Glutamatergic neuron (in vitro differentiated cells): ENCODE measurements at places on chromosomes 6 and 20. TPM values are rescaled to one million over a fixed set of nuclear protein-coding genes. Genes with fewer than 3 reads are reported as not detected.

DNA sequence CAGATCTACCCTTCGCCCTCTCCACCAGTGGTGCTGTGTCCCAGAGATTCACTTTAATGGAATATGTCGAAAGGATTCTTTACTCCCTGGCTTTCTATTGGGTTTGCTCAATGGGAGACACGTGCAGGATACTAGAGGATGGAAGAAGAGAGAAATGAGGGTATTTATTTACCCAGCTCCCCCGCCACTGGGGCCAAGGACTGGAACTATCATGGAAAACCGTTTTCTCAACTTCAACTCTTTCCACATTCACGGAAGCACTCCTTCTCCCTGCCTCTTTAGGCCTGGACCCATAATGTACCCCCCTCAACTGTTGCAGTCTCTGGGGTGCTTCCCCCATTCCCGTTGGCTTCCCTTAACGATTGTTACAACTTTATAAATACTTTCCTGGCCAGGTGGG lies 26.6 kb upstream of the RALY start:
- H3K27ac ChIP-seq: no peak overlapping the region
- no peaks in the 10 kb centered on the region for H3K36me3 ChIP-seq
- H3K4me1 ChIP-seq: peaks cover 8% of the 10 kb centered on the region

GRCh38 chr20:2394411-2395055 lies 13.8 kb downstream of the TGM6 start:
- DNase-seq: no peak
- no peaks in the 10 kb centered on the region for H3K36me3 ChIP-seq
- no peak overlapping the region for H3K27ac ChIP-seq
- no peaks in the 10 kb centered on the region for H3K4me1 ChIP-seq
- H3K27me3 ChIP-seq: peaks cover 2% of the 10 kb centered on the region
- no peak overlapping the region for H3K4me3 ChIP-seq

GRCh38 chr6:1053586-1053985 lies 258.3 kb upstream of the FOXQ1 start:
- H3K27me3 ChIP-seq: no peaks in the 10 kb centered on the region
- no peak overlapping the region for H3K4me3 ChIP-seq
- DNase-seq: no peak
- no peaks in the 10 kb centered on the region for H3K4me1 ChIP-seq

DNA sequence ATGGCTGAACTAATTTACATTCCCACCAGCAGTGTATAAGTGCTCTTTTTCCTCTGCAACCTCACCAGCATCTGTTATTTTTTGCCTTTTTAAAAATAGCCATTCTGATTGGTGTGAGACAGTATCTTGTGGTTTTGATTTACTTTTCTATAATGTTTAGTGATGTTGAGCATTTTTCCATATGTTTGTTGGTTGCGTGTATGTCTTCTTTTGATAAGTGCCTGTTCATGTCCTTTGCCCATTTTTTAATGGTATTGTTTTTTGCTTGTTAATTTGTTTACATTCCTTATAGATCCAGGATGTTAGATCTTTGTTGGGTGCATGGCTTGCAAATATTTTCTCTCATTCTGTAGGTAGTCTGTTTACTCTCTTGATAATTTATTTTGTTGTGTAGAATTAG lies 169.9 kb downstream of the PRL start:
- no peaks in the 10 kb centered on the region for H3K4me1 ChIP-seq
- no peak overlapping the region for H3K4me3 ChIP-seq
- H3K27ac ChIP-seq: no peak overlapping the region
- peaks cover 2% of the 10 kb centered on the region for H3K27me3 ChIP-seq
- DNase-seq: no peak
- H3K36me3 ChIP-seq: peaks cover 14% of the 10 kb centered on the region

DNA sequence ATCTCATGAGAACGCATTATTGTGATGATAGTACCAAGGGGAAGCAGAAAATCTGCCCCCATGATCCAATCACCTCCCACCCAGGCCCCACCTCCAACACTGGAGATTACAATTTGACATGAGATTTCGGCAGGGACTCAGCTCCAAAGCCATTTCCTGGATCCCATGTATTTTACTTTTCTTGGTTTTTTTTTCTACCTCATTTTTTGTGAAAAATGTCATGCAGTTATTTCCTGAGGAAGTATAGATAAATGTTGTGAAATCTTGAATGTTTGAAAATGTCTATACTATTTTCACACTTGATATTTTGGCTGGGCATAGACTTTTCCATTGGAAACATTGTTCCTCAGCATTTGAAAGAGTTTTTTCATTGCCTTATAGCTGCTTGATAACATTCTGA lies 9.1 kb upstream of the BRPF3 start:
- H3K4me3 ChIP-seq: no peak overlapping the region
- no peaks in the 10 kb centered on the region for H3K4me1 ChIP-seq
- no peak for DNase-seq
- peaks cover 5% of the 10 kb centered on the region for H3K36me3 ChIP-seq

DNA sequence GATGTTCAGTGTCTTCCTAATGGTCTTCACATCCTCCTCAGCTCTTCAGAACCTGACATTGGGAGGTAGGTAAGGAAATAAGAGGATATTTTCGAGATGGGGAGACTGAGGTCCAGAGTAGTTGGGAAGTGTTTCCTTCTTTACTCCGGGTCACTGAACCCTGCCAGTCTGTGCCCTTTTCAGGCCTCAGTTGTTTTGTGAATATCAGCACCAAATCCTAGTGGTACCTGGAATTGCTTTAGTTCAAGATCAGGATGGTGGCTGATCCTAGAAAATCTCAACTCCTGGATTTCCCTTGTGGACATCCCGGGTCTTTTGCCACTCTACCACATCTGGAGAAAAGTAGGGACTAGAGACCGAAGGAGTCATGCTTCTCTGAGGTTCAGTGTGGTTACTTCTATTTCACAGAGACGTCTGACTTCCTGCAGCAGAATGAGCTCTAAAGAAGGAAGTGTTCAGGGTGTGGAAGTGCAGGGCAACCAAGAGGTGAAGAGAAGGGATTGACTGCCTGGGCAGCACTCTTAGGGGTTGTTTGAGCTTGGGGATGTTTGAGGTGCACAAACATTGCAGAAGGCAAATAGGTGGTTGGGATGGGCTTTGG lies 995 bp downstream of the STK4 start:
- H3K4me1 ChIP-seq: peaks cover 4% of the 10 kb centered on the region
- H3K27ac ChIP-seq: peak overlapping the region; percentile 87
- no peaks in the 10 kb centered on the region for H3K36me3 ChIP-seq
- peak overlapping the region; percentile 98 for H3K4me3 ChIP-seq
- DNase-seq: no peak
- H3K27me3 ChIP-seq: peaks cover 7% of the 10 kb centered on the region

GRCh38 chr20:3651204-3651962 lies 11.8 kb downstream of the GFRA4 start:
- H3K27me3 ChIP-seq: peaks cover 2% of the 10 kb centered on the region
- H3K36me3 ChIP-seq: no peaks in the 10 kb centered on the region
- no peak overlapping the region for H3K4me3 ChIP-seq
- no peak overlapping the region for H3K27ac ChIP-seq

GRCh38 chr6:136599329-136600011 lies 49.2 kb upstream of the MAP7 start:
- H3K27ac ChIP-seq: no peak overlapping the region
- no peak for DNase-seq
- H3K27me3 ChIP-seq: no peaks in the 10 kb centered on the region

- no peak overlapping the region for H3K27ac ChIP-seq
- no peaks in the 10 kb centered on the region for H3K36me3 ChIP-seq
- no peak for DNase-seq
- no peak overlapping the region for H3K4me3 ChIP-seq
Observed at GRCh38 chr6:134379076-134379475, 61.2 kb upstream of the SGK1 start.

GRCh38 chr20:37878835-37879599 lies 23.9 kb upstream of the VSTM2L start:
- H3K27ac ChIP-seq: peak overlapping the region; percentile 39
- no peak for DNase-seq
- peaks cover 17% of the 10 kb centered on the region for H3K27me3 ChIP-seq

GRCh38 chr6:158760618-158761250 lies 58.4 kb downstream of the EZR start:
- peaks cover 53% of the 10 kb centered on the region for H3K4me1 ChIP-seq
- H3K36me3 ChIP-seq: no peaks in the 10 kb centered on the region
- H3K27ac ChIP-seq: peak overlapping the region; percentile 64
- peaks cover 22% of the 10 kb centered on the region for H3K27me3 ChIP-seq
- DNase-seq: no peak
- no peak overlapping the region for H3K4me3 ChIP-seq

GRCh38 chr20:56217829-56218228 lies 30.7 kb upstream of the MC3R start:
- no peak for DNase-seq
- no peak overlapping the region for H3K4me3 ChIP-seq
- H3K36me3 ChIP-seq: peaks cover 5% of the 10 kb centered on the region
- no peak overlapping the region for H3K27ac ChIP-seq
- H3K4me1 ChIP-seq: no peaks in the 10 kb centered on the region

- H3K36me3 ChIP-seq: no peaks in the 10 kb centered on the region
- peak overlapping the region; percentile 100 for H3K27ac ChIP-seq
- peak overlapping the region; percentile 85 for H3K4me3 ChIP-seq
- H3K27me3 ChIP-seq: peaks cover 17% of the 10 kb centered on the region
- H3K4me1 ChIP-seq: peaks cover 51% of the 10 kb centered on the region
- no peak for DNase-seq
Observed at GRCh38 chr6:52595796-52596130, 18.9 kb upstream of the TRAM2 start.

GRCh38 chr20:22544462-22544861 lies 39.9 kb downstream of the FOXA2 start:
- H3K4me1 ChIP-seq: no peaks in the 10 kb centered on the region
- peaks cover 4% of the 10 kb centered on the region for H3K27me3 ChIP-seq
- no peak overlapping the region for H3K27ac ChIP-seq
- H3K4me3 ChIP-seq: no peak overlapping the region
- DNase-seq: no peak
- H3K36me3 ChIP-seq: no peaks in the 10 kb centered on the region

DNA sequence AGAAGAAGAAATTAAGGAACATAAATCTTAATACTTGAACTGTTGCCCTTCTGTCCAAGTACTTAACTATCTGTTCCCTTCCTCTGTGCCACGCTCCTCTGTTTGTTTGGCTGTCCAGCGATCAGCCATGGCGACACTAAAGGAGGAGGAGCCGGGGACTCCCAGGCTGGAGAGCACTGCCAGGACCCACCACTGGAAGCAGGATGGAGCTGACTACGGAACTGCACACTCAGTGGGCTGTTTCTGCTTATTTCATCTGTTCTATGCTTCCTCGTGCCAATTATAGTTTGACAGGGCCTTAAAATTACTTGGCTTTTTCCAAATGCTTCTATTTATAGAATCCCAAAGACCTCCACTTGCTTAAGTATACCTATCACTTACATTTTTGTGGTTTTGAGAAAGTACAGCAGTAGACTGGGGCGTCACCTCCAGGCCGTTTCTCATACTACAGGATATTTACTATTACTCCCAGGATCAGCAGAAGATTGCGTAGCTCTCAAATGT lies 17.1 kb downstream of the IRF4 start:
- no peak for DNase-seq
- no peaks in the 10 kb centered on the region for H3K27me3 ChIP-seq
- no peak overlapping the region for H3K27ac ChIP-seq
- H3K36me3 ChIP-seq: peaks cover 14% of the 10 kb centered on the region
- H3K4me3 ChIP-seq: no peak overlapping the region
- H3K4me1 ChIP-seq: peaks cover 7% of the 10 kb centered on the region

DNA sequence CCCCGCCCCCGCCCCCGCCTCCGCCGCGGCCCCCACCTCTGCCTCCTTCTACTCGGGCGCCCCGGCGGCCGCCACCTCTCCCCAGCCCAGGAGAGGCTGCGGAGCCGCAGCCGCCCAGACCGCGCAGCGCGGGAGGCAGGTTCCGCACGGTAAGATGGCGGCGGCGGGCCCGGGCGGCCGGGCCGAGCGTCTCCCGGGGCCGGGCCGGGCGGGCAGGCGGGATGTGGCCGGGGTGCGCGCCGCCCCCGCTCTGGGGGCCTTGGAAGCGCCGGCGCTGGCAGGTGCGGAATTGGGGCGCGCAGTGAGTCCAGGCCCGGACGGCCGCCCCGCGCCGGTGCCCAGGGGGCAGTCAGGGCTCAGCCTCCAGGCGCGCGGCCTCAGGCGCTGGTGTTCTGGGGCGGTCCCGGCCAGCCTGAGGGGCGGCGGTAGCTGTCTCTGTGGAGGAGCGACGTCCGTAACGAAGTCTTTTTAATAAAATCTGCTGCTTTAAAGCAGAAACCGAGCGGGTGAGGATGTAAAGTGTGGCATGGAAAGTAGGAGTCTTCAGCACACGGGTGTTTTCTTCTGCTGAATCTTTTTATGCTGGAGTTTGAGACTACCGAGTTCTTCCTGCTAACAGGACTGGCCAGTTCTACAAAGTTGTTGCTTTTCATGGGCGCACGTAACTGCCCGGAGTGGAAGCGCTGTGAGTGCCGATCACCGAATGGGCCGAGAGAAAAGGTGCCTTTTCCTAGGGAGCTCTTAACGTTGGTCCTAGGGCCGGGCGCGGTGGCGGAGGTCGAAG lies at the start of gene GID8:
TSS of gene GID8 (plus strand) at position 43 of the 784 bp plus-strand sequence. CDS start 3,356 bp downstream, outside the sequence.
- peak within 1 kb of the TSS; percentile 99 for H3K4me3 ChIP-seq
- DNase-seq: peak; percentile 74
- no peaks in the 10 kb centered on the region for H3K36me3 ChIP-seq
- H3K27ac ChIP-seq: peak within 1 kb of the TSS; percentile 99

- peaks cover 21% of the 10 kb centered on the region for H3K4me1 ChIP-seq
- peaks cover 4% of the 10 kb centered on the region for H3K36me3 ChIP-seq
- peak overlapping the region; percentile 49 for H3K4me3 ChIP-seq
- H3K27me3 ChIP-seq: peaks cover 8% of the 10 kb centered on the region
Observed at GRCh38 chr20:1341561-1342265, 12.8 kb upstream of the SDCBP2 start.

ATAT1 gene
- total RNA-seq: 131 TPM

OXT gene
- total RNA-seq: not detected

GNL1 gene
- total RNA-seq: 42.1 TPM

PI3 gene
- total RNA-seq: not detected

BPI gene
- total RNA-seq: not detected

CDSN gene
- total RNA-seq: not detected

C2 gene
- total RNA-seq: not detected
